T-cell (primary cell): ENCODE measurements at places on chromosomes 7 and 10.

DNA sequence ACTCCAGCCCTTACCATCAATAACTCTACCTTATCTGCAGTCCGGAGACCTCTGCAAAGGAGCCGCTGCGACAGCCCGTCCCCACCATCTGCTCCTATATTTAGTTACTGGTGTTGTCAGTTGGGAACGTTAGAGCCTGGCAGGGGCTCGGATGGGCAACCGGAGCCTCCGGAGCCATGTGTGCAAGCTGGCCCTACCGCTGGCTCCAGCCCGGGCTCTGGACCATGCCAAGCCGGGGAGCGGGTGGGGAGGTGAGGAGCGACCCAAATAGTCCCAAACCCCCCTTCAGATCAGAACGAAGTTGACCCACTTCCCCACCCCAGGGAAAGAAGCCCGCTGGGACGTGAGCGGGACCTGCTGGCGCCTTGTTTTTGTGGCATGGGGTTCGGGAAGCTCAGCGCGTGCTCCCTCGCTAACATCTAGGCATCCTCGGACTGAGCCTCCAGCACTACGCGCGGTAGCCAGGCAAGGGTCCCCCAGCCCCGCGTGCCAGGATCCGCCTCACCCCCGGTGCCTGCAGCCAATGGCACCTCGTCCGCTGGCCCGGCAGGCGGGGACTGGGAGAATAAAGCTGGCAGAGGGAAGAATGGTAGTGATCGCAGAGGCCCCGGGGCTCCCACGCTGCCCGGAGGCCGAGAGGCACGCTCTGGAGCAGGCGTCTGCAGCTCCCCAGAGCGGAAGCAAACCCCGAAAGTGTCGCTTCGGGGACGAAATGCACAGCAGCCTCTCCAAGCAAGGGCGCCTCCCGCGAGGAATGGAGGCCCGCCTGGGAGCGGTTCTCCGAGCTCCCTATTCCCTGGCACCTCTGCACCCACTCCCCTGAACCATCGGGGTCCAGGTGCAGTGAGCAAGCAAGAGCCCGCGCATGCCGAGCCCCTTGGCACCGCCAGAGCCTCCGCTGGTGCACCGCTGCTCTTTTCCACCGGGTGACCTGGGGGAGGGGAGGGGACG lies 679 bp downstream of the LRRC20 start:
- H3K27me3 ChIP-seq = no peaks in the 10 kb centered on the region
- peak; percentile 31 for DNase-seq
- peak overlapping the region; percentile 76 for H3K4me3 ChIP-seq
- no peaks in the 10 kb centered on the region for H3K4me1 ChIP-seq
- no peak overlapping the region for H3K27ac ChIP-seq

DNA sequence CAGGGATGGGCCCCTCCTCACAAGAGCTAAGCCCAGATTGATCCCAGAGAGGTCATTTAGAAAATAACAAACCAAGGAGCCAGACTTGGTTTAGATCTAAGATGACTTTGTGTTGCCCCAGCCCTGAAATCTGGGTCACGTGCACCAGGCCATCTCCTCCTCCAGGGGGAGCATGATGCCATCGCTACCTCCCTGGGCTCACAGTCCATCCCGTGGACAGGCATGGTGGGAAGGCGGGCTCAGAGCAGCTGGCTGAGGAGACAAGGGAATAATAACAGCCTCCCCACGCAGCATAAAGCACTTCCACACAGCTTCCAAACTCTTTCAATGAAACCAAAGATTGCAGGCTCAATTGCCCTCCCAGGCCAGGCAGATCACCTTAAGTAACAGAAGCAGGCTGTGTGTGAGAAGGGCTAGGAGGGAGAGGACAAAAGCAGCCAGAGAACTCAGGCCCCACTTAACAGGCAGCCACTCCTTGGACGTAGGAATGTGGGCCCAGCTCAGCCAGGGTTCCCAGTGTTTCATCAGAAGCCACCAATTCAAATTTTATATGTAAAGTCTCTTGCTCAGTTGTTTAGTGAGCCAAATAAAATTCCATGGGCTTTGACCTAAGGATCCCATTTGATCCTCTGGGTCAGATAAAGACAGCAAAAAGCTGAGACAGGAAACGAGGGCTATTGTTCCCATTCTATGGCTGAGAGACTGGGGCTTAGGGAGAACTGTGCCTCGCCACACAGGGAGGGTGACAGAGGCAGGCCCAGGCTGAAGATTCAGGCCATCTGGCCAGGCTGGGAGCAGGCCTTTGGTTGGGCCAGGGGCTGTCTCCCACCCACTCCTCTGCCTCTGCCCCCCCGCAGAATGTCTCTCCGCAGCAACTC lies 100.2 kb downstream of the COL13A1 start:
- no peak for DNase-seq
- no peak overlapping the region for H3K4me3 ChIP-seq
- H3K36me3 ChIP-seq = no peaks in the 10 kb centered on the region
- no peak overlapping the region for H3K27ac ChIP-seq
- H3K4me1 ChIP-seq = no peaks in the 10 kb centered on the region

GRCh38 chr10:33889371-33889770 lies 554.9 kb upstream of the NRP1 start:
- H3K36me3 ChIP-seq = no peaks in the 10 kb centered on the region
- no peaks in the 10 kb centered on the region for H3K27me3 ChIP-seq
- H3K27ac ChIP-seq = no peak overlapping the region
- no peak for DNase-seq
- no peak overlapping the region for H3K4me3 ChIP-seq

DNA sequence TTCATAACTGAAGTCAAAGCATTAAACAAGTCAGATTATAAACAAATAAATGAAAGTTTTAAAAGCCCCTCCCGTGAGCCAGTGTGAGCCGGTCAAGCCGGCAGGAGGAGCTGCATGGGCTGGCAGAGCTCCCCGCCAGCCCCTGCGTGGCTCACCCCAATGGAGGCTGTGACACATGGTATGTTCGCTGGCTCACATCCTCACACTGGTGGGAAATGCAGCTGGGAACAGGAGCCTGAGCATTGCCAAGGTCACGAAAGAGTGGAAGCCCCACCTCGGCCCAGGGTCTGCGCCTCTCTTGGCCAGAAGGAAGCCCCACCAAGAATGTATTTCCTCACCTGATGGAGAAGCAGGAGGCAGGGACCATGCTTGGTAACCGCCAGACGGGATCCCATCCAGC lies 261.7 kb upstream of the TCERG1L start:
- no peak overlapping the region for H3K27ac ChIP-seq
- no peaks in the 10 kb centered on the region for H3K4me1 ChIP-seq
- H3K36me3 ChIP-seq = no peaks in the 10 kb centered on the region
- DNase-seq = no peak

DNA sequence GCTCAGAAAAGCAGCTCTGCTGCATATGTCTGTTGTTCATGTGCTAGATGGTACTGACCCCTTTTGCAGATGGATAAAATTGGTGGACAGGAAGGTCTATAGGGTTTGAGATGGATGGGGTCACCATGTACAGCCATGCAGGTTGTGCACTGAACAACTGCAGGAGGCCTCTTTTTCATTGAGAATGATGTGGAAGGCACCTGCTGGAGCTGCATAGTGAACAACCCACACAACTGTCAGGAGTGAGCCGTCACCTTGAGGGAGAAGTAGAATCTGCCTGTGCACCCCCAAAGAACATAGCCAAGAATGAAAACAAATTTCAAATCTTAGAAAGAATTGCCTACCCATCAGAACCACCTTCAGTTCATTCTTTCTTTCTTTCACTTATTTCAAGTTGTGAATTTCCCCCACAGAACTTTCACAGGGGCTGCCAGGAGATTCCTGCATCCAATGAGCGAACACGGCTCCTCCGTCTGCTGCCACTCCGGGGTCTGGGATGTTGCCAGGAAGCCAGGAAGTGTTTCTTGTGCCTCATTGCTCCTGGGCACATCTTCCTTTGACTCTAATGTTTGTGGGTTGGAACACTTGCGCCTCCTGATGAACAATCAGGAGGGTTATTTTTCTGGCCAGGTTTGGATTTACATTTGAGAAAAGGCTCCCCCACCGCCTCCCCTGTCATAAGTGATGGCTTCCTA lies 53.7 kb upstream of the DOCK1 start:
- no peak overlapping the region for H3K27ac ChIP-seq
- H3K4me1 ChIP-seq = no peaks in the 10 kb centered on the region
- H3K4me3 ChIP-seq = no peak overlapping the region
- H3K27me3 ChIP-seq = no peaks in the 10 kb centered on the region
- DNase-seq = no peak

GRCh38 chr10:13732465-13732881 lies 145.7 kb downstream of the PRPF18 start:
- H3K27me3 ChIP-seq = no peaks in the 10 kb centered on the region
- H3K4me3 ChIP-seq = no peak overlapping the region
- no peaks in the 10 kb centered on the region for H3K4me1 ChIP-seq

DNA sequence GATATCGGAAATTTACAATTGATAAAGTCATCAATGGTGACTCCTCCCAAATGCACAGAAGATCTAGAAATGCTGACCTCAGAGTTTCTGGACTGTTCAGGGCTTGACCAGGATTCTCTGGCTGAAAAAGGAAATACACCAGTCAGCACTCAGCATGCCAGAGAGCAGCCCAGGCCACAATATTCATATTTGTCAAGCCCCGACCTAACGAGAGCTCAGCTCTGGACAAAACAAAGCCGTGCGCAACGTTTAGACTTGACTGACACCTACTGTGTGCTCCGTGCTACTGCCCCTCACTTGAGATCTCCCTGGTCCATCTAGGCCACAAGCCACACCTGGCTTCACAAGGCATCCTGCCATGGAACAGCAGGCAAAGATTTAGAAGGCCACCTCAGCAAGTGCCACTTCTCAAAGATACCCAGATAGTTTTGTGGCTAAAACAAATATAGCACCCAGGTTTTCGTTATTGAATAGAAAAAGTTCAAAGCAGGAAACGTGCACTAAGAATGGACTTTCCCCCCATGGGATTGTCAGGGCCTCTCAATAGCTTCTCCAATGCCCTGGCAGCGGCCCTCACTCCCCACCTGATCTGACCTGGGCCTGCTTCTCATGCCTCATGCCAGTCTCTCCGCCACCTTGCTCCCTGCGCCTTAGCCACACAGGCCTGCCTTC lies 218.3 kb downstream of the FAM107B start:
- peaks cover 66% of the 10 kb centered on the region for H3K4me1 ChIP-seq
- peak; percentile 65 for DNase-seq
- no peaks in the 10 kb centered on the region for H3K27me3 ChIP-seq
- H3K36me3 ChIP-seq = peaks cover 3% of the 10 kb centered on the region

- peaks cover under 1% of the 10 kb centered on the region for H3K4me1 ChIP-seq
- no peak overlapping the region for H3K27ac ChIP-seq
- no peak overlapping the region for H3K4me3 ChIP-seq
- H3K36me3 ChIP-seq = no peaks in the 10 kb centered on the region
- no peaks in the 10 kb centered on the region for H3K27me3 ChIP-seq
These were observed 28.7 kb downstream of the NET1 start for GRCh38 chr10:5441106-5441505.

- no peaks in the 10 kb centered on the region for H3K27me3 ChIP-seq
- peaks cover 2% of the 10 kb centered on the region for H3K36me3 ChIP-seq
- DNase-seq = no peak
- no peaks in the 10 kb centered on the region for H3K4me1 ChIP-seq
- no peak overlapping the region for H3K27ac ChIP-seq
- no peak overlapping the region for H3K4me3 ChIP-seq
These were observed 132.7 kb downstream of the ELAPOR2 start for GRCh38 chr7:86926732-86927131.

- H3K36me3 ChIP-seq = no peaks in the 10 kb centered on the region
- H3K27me3 ChIP-seq = no peaks in the 10 kb centered on the region
- no peak overlapping the region for H3K4me3 ChIP-seq
- no peak overlapping the region for H3K27ac ChIP-seq
- no peaks in the 10 kb centered on the region for H3K4me1 ChIP-seq
- no peak for DNase-seq
These were observed 514.7 kb upstream of the KCND2 start for GRCh38 chr7:119758254-119758653.

- H3K27ac ChIP-seq = no peak overlapping the region
- H3K4me3 ChIP-seq = no peak overlapping the region
- H3K27me3 ChIP-seq = no peaks in the 10 kb centered on the region
These were observed 104.0 kb downstream of the MAPK8 start for GRCh38 chr10:48410503-48410902.

DNA sequence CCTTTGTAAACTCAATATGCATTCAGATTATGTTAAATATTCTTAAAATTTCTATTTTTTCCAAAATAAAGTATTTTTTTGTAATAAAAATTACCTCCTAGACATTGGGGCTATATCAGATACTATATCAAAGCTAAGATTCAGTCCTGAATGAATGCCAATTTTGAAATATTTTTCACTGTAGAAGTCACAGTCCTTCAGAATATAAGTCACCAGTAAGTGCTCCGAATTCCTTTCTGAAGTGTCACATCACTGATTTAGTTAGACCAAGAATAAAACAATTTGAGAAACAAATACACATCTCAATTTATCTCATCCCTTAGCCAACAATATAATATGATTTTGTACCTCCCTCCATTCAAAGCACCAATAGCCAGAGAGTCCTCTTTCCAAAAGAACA lies 33.9 kb upstream of the GSAP start:
- no peaks in the 10 kb centered on the region for H3K4me1 ChIP-seq
- DNase-seq = no peak
- H3K36me3 ChIP-seq = no peaks in the 10 kb centered on the region
- H3K27ac ChIP-seq = no peak overlapping the region

DNA sequence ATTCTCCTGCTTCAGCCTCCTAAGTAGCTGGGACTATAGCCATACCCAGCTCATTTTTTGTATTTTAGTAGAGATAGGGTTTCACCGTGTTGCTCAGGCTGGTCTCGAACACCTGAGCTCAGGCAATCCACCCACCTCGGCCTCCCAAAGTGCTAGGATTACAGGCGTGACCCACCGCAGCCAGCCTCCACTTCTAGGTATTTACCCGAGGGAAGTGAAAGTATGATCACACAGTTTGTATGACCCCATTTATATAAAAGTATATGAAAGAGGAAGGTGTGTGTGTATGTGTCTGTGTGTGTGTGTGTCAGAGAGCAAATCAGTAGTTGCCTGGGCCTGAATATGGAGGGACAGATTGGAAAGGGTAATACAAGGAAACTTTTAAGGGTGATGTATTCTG lies 2.0 kb upstream of the PURB start:
- peaks cover 4% of the 10 kb centered on the region for H3K36me3 ChIP-seq
- no peak for DNase-seq
- H3K4me3 ChIP-seq = no peak overlapping the region
- no peaks in the 10 kb centered on the region for H3K27me3 ChIP-seq

GRCh38 chr10:23354630-23355279 lies 10.2 kb upstream of the C10orf67 start:
- H3K4me1 ChIP-seq = no peaks in the 10 kb centered on the region
- H3K27ac ChIP-seq = no peak overlapping the region
- H3K27me3 ChIP-seq = no peaks in the 10 kb centered on the region

GRCh38 chr10:57905010-57905409 lies 362.7 kb downstream of the IPMK start:
- H3K27me3 ChIP-seq = no peaks in the 10 kb centered on the region
- no peak for DNase-seq
- H3K4me3 ChIP-seq = no peak overlapping the region
- no peaks in the 10 kb centered on the region for H3K4me1 ChIP-seq
